CD4-positive, alpha-beta T cell treated with Interleukin-15 for 1 hour (primary cell): ENCODE measurements at places on chromosomes 6 and 20.

- no peak for DNase-seq
These were observed 462.5 kb upstream of the BTBD3 start for GRCh38 chr20:11454966-11455799.

GRCh38 chr20:32321390-32321789 is 36.7 kb upstream of the ASXL1 start:
- no peak for DNase-seq

DNA sequence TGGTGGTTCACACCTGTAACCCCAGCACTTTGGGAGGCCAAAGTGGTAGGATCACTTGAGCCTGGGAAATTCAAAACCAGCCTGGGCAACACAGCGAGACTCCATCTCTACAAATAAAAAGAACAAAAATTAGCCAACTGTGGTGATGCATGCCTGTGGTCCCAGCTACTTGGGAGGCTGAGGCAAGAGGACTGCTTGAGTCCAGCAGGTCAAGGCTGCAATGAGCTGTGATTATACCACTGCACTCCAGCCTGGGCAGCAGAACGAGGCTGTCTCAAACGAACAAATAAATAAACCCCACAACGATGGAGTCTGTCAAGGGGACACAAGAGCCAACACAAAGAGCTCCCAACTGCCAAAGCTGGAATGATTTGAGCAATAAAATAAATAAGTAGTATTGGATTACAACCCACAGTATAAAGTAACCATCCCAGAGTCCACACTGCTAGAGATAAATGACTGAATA is 13.5 kb downstream of the ZMYND8 start:
- no peak for DNase-seq

- peak; percentile 68 for DNase-seq
These were observed 3.3 kb upstream of the RAET1G start for GRCh38 chr6:149925974-149926777.

DNA sequence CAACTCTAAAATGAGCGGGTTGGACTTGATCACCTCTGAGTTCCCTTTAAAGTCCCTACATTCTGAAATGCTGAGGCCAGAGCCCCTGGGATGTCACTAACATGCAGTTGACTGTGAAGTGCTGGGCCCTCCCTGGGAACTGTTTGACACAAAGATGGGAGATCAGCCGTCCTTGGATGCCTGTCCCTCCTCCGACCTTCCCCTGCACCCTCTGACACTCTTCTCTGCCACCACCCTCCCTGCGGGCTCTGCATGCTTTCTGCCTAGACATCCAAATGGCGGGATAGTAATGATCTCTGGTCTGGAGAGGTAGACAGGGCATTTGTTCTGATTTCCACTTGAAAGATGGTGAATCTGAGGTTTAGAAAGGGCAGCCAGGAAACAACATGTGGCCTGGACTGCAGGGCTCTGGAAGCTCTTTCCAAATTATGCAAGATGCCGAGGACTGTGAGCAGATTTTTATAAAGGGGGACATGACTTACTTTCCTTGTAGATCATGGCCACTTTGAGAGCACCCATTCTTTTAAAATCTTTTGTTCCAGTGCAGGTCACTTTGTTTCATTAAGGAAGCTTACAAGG is 113.2 kb downstream of the ZDHHC14 start:
- DNase-seq, result no peak
